Activated T-helper 17 cell treated with anti-CD3 and anti-CD28 coated beads, Interleukin-2, amount 50 U/mL, for 72 hours (primary cell): ENCODE measurements at places on chromosomes 4 and X. TPM values are rescaled to one million over a fixed set of nuclear protein-coding genes. Genes with fewer than 3 reads are reported as not detected.

DNA sequence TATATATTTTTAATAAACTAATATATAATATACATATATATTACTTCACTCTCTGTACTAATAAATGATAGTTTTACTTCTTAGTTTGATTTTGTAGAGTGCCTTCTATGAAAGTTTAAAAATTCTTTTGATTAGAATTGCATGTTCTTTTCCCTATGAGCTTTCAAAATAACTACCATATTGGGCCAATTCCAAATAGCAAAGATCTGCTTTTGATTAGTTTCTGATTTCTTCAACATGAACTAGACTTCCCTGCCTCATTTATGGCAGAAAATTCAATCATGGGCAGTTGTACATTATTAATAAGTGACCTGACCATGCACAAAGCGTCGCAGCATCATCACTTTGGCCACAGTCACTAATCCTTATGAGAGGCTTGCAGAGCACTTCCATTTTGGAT is 48.9 kb upstream of the TEX13A start:
- ATAC-seq = no peak

DNA sequence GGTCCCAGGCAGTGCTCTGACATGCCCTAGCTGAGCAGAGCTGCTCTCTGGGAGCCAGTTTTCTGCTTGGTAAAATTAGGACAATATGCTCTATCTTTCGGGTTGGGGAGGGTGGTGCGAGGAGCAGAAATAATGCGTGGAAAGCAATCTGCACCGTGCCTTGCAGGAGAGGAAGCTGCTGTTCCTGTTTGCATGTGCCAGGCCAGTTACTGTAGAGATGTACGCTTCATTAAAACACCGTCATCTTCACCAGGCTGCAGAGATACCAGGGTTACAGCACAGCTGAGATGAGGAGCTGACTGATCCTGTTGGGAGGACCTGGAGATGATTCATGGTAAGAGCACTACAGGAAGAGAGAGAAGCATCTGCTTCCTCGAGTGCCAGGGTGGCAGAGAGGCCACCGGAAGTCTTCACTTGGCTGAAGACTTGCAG is 29.5 kb upstream of the IRF2 start:
- ATAC-seq = peak; percentile 81

DNA sequence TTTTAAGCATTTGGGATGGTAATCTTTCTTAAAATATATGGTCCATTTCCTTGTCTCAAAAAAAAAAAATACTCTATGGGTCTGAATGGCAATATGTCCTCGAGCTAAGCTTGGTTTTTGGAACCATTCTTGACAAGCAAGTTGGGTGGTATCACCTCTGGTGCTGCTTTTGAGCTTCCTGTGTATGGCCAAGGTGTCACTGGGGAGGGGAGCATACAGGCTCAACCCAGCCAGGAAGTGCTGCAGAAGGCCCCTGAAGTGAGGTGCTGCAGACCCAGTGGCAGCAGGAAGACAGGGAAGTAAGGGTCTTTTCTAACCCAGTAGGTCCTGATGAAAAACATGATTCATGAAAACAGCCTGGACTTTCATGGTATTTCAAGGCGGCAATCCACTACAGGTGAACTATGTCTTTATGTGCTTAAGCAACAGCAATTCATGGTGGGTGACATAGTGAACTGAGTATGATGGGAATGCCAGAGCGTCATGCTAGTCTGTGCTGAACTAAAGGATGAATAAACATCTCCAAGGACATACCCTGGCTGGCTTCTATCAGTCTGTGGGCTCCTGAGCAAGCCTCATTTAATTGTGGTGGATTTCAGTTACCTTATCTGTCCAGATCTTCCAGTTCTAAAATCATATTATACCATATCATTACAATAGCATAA is 15.1 kb downstream of the TRAPPC2 start:
- ATAC-seq = no peak

The CYTL1 gene
- total RNA-seq = not detected

DNA sequence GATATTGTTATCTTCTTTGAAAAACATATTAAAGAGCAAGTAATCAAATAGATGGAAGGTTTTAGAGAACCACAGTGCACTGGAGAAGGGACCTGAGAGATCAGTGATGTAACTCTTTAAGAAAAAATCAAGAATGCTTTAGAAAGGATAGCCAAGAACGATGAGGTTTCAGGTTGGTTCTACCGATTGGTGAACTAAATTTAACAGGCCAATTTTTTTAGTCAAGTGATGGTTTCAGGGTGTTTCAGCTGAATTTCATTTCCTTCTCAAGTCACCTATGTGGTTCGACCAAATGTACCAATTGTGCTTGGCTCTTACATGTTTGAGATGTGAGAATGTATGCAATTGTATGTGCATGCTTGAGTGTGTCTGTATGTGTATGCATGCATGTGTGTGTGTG is 26.5 kb downstream of the HS3ST1 start:
- no peak for ATAC-seq

- no peak for ATAC-seq
Observed at GRCh38 chr4:153119626-153120025, 84.6 kb upstream of the TRIM2 start.
